Stimulated activated CD4-positive, alpha-beta T cell treated with anti-CD3 and anti-CD28 coated beads, Interleukin-1b, Interleukin-23, amount 100 ng/mL, for 1 hour (primary cell): ENCODE measurements at places on chromosomes 12 and 14.

GRCh38 chr14:89308232-89308959 is 108.6 kb downstream of the FOXN3 start:
- no peak for DNase-seq

DNA sequence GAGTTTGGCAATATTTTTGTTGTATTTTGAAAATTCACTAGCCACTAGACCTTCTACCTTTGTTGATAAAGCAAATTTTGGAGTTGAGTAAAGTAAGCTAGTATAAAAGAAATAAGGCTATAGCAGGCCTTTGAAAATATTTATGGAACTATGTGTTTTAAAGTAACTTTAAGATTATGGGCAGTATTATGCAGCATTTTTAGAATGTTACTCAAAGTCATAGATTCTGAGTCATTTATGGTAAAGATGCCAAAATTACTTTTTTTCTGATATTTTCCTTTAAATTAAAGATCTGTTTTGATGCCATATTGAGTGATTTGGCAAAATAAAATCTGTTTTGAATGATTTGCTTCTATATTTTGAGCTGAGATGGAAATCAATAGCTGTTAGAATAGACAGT is 57.2 kb downstream of the SYNE2 start:
- no peak for DNase-seq

GRCh38 chr12:104049903-104050356 is at the start of gene GLT8D2:
Gene GLT8D2, minus strand, starts transcription at chr12:104050187. Its CDS starts 30,539 bp downstream, at chr12:104019648.
- DNase-seq: no peak

DNA sequence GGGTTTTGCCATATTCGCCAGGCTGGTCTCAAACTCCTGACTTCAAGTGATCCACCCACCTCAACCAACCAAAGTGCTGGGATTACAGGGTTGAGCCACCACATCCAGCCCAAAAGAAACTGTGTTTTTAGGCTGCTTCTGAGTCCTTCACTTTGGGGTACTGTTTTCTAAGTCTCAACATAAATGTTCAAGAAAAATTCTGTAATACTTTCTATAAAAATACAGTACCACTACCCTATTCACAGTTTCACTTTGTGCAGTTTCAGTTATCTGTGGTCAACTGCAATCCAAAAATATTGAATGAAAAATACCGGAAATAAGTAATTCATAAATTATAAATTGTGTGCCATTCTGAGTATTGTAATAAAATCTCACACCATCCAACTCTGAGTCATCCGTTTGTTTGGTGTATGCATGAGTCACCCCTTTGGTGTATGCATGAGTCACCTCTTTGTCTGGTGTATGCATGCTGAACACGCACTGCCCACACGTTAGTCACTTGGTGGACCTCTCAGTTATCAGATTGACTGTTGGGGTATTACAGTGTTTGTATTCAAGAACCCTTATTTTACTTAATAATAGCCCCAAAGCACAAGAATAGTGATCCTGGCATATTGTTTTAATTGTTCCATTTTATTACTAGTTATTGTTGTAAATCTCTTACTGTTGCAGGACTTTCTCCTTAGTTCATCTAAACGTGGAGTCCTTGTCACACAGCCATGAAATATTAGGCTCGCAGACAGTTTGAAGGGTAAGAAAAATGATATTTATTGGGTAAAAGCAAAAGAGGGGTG is 190.2 kb downstream of the FSCB start:
- no peak for DNase-seq

DNA sequence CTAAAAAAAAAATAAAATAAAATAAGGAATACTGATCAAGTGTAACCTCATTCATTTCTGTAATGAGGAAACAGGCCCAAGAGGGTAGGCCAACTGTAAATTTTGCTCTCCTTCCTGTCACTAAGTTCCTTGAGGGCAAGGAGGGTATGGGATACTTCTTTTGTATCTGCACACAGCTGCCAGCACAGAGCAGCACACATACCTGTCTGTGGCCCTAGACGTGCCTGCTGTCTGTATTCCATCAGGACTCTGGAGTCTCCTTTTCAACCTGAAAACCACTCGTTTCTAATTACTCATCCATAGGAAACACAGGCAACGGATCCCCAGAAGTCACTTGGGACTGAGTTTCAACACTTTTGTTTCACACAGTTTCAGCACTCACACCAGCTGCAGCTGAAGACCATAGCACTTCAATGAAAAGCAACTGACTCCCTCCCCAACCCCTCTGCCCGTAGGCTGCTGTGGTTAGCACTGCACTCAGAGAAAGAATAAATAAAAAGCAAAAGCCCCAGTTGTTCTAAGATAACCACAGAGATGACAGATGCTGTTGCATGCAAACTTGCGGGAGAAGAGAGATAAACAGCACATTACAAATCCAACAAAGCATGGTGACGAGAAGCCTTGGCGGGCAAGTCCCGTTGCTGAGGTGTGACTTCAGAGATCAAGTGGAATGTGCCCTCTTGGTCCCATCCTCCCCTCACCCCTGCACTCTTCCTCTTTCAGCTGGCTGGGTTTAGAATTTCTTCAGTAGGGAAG is 24.9 kb downstream of the CRACR2A start:
- DNase-seq: no peak

DNA sequence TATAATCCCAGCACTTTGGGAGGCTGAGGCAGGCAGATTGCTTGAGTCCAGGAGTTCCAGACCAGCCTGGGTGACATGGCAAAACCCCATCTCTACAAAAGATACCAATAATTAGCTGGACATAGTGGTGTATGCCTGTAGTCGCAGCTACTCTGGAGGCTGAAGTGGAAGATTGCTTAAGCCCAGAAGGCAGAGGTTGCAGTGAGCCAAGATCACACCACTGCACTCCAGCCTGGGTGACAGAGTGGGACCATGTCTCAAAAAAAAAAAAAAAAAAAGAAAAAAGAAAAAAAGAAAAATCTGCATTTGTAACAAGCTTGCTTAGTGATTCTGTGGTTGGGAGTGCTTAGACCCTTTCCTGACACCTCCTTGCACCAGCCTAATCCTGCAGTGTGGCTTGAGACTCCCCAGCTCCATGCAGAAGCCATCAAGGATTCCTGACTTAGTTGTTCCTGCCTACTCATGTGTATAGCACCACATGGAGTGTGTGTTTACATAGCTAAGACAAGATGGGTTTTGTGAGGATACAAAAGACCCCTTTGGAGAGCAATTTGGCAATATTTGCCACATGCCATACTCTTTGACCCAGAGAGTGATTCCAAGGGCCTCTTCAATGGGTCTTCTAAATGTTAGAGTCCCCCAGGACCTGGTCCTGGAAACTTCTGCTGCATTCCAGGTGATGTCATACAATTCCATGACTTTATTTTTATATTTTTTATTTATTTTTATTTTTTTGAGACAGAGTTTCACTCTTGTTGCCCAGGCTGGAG is 5.1 kb upstream of the TMED10 start:
- DNase-seq: no peak

- no peak for DNase-seq
These were observed 201.2 kb downstream of the SLC41A2 start for GRCh38 chr12:104756901-104757300.

GRCh38 chr14:64190974-64191502 is 103.1 kb downstream of the ESR2 start:
- no peak for DNase-seq

DNA sequence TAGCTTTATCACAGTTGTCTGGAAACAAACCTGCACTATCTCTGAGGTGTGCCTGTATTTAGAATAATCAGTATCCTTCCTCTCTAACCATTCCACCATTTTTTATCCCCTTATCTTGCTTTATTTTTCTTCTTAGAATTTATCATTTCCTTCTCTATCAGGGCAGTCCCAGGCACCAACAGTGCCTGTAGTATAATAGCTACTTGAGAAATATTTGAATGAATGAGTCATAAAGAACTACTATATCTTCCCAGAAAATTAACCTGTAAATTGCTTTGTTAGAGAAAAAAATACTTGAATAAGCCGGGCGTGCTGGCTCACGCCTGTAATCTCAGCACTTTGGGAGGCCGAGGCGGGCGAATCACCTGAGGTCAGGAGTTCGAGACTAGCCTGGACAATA is 21.2 kb upstream of the FOXJ2 start:
- DNase-seq: no peak

DNA sequence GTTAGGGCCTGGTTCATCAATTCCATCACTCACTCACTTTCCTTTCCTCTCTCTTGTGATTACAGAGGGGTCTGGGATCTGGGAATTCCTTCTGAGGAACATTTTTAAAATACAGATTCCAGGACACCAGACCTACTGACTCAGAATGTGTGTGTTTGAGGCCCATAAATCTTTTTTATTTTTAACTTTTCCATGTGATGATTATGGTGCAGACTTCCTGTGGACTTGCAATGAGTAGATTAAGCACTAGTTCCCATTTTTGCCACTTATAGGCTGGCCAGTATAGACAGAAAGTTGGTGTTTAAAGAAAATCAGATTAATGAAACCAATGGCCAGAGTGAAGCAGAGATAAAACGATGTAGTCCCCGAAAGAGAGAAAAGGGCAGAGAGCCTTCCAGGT is 28.1 kb downstream of the SLC41A2 start:
- DNase-seq: no peak

DNA sequence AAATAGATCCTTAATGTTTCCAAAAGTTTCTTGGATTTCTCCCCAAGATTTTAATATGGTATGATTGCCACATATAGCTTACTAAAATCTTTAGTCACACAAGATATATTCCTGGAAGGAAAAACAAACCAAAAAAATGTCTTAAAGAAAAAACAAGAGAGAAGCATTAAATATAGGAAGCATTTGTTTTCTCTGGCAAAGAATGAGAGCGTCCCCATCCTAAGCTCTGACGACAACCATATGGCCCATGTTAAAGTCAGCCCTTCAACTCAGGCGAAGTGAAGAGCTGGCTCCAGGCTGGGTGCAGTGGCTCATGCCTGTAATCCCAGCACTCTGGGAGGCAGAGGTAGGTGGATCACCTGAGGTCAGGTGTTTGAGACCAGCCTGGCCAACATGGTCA is 35.6 kb downstream of the GCH1 start:
- DNase-seq: no peak

GRCh38 chr12:96221391-96221790 is 27.2 kb downstream of the ELK3 start:
- DNase-seq: no peak

- no peak for DNase-seq
These were observed 1.1 kb downstream of the ABCD4 start for GRCh38 chr14:74301594-74302151.

DNA sequence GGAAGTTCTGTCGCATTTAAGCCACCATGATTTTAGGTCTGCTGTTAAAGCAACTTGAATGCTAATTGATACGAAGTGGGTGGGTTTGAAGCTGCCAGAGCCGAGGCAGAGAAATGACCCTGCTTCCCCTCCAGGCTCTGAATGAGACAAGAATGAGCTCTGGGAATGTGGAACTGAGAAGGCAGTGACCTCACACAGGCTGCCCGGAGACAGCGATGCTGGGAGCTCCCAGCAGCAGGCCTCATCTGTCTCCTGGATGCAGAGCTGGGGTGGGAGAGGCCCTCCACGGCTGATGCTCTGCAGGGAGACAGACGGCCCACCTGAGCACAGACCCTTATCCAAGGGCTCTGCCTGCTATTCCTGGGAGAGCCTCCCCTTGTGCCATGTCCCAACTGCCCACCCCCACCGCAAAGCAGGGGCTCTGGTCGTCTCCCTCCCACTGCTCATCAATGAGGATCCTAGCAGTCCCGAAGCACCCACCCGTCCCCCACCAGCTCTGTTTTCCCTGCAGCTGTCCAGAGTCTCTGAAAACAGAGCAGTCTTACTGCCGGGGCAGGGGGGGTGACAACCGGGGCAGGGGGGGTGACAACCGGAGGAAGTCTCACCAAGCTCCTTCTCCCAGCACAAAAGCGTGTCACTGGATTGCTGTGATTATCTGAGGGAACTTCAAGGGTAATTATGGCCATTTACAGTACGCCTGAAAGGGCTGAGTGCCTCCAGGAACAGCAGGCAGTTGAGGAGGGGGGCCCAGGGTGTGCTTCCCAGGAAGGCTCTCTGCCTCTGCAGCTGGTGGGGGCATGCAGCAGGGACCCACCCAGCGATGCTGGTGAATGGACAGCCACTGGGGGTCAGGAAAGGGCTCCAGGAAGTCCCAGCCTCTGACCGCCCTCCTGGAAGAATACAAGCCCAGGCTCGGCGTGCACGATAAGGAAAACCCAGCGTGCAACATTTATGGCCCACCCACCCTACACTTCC is 67.8 kb downstream of the CHGA start:
- DNase-seq: no peak

DNA sequence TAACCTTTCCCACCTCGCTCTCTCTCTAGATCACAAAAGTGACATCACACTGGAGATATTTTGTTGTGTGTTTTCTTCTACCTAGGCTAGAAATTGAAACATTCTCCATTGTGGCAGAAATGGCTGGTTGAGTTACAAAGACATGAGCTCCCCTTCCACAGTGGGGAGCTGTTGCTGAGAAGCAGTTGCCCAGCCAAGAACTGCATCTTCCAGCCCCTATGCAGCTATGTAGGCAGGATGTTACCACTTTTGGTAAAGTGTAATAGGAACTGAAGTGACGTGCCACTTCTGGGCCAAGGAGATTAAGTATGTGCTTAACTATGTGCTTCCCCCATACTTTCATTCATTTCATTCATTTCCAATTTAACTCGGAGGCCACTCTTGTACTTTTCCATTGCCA is 138.7 kb upstream of the E2F7 start:
- no peak for DNase-seq

GRCh38 chr12:44286336-44286735 is 450.5 kb downstream of the TMEM117 start:
- DNase-seq: no peak

DNA sequence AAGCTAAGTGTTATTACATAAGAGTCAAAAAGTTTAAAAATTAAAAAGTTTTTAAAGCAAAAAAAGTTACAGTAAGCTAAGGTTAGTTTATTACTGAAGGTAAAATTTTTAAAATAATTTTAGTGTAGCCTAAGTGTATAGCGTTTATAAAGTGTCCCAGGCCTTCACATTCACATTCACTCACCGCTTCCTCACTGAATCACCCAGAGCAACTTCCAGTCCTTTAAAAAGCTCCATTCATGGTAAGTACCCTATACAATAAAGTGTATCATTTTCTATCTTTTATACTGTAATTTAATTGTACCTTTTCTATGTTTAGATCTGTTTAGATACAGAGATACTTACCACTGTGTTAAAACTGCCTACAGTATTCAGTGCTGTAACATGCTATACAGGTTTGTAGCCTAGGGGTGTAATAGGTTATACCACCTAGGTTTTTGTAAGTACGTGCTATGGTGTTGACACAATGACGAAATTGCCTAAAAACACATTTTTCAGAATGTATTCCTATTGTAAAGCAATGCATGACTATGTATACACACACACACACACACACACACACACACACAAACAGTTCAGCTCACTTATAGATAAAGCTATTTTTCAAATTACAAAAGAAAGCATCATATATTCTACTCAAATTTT is 3.7 kb downstream of the CLEC14A start:
- DNase-seq: no peak
